ENCODE measurements at places on chromosomes 12 and 14.

DNA sequence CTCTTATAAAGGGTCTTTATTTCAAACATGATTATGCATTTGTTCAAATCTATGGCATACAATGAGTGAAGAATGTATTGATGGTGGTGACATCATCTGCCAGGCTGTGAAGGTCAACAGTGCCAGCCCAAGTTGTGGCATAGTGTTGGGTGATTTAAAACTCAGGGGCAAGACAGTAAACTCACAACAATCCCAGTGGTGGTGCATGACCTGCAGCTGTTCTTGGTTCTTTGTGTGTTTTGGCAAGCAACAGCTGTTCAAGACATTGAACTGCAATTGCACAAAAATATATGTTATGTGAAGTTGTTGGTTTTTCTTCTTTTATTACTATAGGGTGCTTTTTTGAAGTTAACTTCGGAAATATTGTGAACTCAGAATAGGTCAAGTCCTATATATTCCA lies 851.6 kb downstream of the NRXN3 start:
- DNase-seq = no peak

- no peak for DNase-seq
Observed at GRCh38 chr12:79717006-79717405, 26.2 kb upstream of the PAWR start.

- no peak for DNase-seq
Observed at GRCh38 chr14:104898870-104899510, 25.7 kb upstream of the PLD4 start.

- DNase-seq = no peak
Observed at GRCh38 chr12:115898670-115899069, 378.8 kb downstream of the MED13L start.

- DNase-seq = no peak
Observed at GRCh38 chr12:131599190-131600159, 111.4 kb upstream of the SFSWAP start.

GRCh38 chr12:26286186-26286585 lies 90.8 kb downstream of the SSPN start:
- no peak for DNase-seq

GRCh38 chr14:80940146-80940545 lies 1.4 kb downstream of the CEP128 start:
- DNase-seq = no peak

- no peak for DNase-seq
Observed at GRCh38 chr14:24851837-24852236, 198.1 kb downstream of the STXBP6 start.

GRCh38 chr12:43008953-43009845 lies 419.7 kb upstream of the PRICKLE1 start:
- no peak for DNase-seq

DNA sequence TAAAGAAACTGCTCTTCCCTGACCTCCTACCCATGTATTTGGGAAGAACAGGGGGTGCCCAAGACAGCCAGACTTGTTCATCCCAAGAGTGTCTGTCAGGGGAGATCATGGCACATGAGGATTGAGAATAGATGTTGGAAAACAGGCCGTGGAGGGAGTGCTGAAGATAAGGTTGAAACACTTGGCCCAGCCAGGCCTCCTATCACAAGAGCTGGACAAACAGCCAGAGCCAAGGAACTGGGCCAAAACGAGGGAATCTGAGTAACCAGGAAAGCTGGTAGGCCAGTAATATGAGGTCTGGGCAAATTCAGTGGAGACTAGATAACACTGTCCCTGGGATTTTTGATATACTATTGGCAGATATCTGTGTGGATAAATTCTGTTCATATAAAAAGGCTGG lies 161.7 kb downstream of the TMX1 start:
- no peak for DNase-seq

DNA sequence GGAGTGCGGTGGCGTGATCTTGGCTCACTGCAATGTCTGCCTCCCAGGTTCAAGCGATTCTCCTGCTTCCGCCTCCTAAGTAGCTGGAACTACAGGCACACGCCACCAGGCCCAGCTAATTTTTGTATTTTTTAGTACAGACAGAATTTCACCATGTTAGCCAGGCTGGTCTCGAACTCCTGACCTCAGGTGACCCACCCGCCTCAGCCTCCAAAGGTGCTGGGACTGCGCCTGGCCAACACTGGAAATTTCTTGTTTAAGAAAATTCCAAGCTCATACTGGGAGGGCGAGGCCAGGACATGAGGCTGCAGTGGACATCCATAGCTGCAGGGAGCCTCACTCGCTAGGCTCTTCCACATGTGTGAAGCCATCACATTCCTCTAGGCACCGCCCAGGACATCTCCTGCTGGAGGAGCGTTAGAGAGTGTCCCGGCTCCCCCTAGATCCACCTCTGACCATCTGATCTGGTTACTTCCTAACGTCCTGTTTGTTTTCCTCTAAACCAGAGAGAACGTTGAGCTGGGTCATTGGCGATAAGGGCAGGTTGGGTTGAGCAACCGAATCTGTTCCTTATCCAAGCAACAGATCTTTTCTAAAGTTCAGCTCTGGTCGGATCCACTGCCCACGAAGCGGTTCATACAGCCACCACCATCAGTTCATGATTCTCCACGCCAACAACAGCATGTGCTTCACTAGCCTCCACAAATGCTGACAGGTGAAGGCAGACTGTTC lies 108.2 kb upstream of the MED13L start:
- DNase-seq = no peak

DNA sequence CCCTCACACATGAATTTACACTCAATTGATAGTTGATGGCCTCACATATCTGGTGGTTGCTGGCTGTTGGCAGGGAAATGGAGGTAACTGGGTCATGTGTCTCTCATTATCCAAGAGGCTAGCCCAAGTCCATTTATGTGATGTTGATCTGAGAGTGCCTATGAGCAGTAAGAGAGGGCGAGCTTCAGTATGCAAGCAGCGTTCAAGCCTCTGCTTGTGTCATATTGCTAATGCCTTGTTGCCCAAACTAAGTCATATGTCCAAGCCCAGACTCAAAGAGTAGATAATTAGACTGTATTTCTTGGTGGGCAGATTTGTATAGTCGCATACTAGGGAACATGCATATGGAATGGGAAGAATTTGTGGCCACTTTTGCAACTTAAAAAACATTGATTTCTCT lies 83.8 kb upstream of the DACT1 start:
- no peak for DNase-seq

- no peak for DNase-seq
Observed at GRCh38 chr12:34297126-34297789, 275.0 kb downstream of the ALG10 start.

DNA sequence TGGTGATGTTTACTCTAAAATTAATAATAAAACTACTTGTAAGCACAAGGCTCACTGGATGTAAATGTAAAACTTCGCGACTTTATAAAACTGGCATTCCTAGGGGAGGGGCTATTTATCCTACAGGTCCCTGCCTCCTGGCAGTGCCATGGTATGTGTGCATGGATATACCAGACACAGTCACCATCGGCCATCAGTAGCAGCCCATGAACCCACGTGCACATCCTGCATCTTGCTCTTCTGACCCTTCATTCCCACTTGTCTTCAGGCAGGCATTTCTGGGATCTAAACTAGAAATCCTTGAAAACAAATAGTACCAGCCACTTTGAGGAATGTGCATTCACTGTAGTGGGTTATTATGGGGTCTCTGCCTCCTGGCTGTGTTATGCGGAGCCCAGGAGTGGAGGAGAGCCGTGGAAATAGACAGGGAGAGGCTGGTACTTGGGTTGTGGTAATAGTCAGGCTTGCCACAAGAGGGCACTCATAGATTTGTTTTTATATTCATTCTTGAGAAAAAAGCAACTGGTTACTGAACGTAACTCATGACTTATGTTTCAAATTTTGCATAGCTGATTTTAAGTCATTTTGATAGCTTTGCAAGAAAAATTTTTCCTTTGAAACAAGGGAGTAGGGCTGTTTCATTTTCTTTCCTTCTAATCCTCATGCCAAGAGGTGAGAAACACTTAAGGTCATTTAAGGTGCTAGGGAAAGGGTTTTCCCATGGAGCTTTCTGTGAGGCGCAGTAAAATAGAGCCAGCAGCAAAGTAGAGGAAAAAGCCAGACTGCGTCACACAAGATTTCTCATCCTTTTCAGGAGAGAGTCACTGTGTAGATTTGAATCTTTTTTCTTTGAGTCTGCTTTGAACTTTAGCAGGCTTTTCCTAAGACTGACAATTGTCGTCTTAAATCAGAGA lies 17.4 kb upstream of the GALNT16 start:
- peak; percentile 13 for DNase-seq

GRCh38 chr12:45668641-45669040 lies 60.9 kb upstream of the ARID2 start:
- no peak for DNase-seq

- DNase-seq = no peak
Observed at GRCh38 chr14:77543240-77543551, 44.6 kb upstream of the ISM2 start.

DNA sequence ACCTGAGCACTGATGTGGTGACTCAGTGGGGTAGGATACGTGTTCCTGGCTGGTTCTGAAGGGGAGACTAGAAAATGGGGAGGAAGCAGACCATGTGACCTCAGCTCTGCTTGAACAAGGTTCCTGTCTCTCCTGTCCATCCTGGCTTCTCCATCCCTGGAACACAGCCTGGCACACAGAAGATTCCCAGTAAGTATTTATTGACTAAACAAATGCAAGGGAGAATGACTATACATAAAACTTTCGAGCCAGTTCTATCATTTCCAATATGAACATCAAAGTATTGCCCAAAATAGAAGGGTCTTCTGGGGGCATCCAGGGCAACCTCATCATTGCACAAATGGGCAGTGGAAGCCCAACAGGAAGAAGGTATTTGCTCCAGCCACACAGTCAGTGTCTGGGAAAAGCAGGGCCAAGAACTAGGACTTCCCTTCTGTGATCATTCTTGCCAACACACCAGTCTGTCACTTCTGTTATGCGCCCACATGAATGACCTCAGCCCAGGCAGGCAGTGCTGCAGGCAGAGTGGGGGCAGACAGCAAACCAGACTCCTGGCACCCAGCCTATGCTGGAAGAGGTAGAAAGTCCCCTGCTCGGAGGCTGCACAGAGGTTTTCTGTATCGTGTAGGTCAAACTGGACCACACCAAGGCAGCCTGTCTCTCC lies 5.6 kb upstream of the SERPINA9 start:
- no peak for DNase-seq

All from stimulated activated CD4-positive, alpha-beta T cell treated with anti-CD3 and anti-CD28 coated beads, TNF-alpha, amount 100 ng/mL, for 4 hours (primary cell).